ENCODE measurements at places on chromosomes 3 and 15. TPM values are rescaled to one million over a fixed set of nuclear protein-coding genes. Genes with fewer than 3 reads are reported as not detected.

BUB1B gene
- 10.4 TPM for total RNA-seq

PLA2G4E gene
- not detected for total RNA-seq

TTLL13 gene
- 0.47 TPM for total RNA-seq

CFAP100 gene
- total RNA-seq = not detected

LTK gene
- total RNA-seq = 18.7 TPM

LRRC31 gene
- 62.9 TPM for total RNA-seq

DUOXA2 gene
- 1.3 TPM for total RNA-seq
